ENCODE measurements at places on chromosomes 4 and X. TPM values are rescaled to one million over a fixed set of nuclear protein-coding genes. Genes with fewer than 3 reads are reported as not detected.

DNA sequence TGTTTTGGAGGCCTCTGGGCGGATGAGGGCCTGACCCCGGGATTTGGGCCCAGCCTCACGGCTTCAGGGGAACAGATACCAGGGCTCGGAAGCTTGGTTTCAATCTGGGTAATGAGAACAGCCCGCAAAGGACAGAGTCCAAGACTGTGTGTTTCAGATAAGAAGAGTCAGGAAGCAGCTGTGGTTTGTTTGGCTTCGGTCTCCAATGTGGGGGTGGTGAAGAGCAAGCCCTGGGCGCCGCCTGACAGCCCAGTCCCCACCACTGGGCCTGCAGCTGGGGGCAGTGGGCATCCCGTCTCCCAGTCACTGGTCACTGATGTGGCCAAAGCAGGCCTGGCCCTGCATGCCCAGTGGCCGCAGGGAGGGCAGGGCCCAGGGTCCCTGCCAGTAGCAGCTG, 9.1 kb downstream of the WFS1 start:
- no peaks in the 10 kb centered on the region for H3K4me1 ChIP-seq
- DNase-seq: no peak
- no peak overlapping the region for H3K4me3 ChIP-seq
- no peak overlapping the region for H3K27ac ChIP-seq

- no peaks in the 10 kb centered on the region for H3K36me3 ChIP-seq
- no peak overlapping the region for H3K27ac ChIP-seq
- DNase-seq: no peak
- H3K27me3 ChIP-seq: no peaks in the 10 kb centered on the region
- H3K4me3 ChIP-seq: no peak overlapping the region
- H3K4me1 ChIP-seq: no peaks in the 10 kb centered on the region
These were observed 19.7 kb upstream of the BBS12 start for GRCh38 chr4:122712782-122713181.

RAI2 gene
- total RNA-seq: 4.8 TPM

- H3K36me3 ChIP-seq: no peaks in the 10 kb centered on the region
- no peaks in the 10 kb centered on the region for H3K27me3 ChIP-seq
- DNase-seq: no peak
- no peaks in the 10 kb centered on the region for H3K4me1 ChIP-seq
- no peak overlapping the region for H3K27ac ChIP-seq
These were observed 240.3 kb upstream of the NDST3 start for GRCh38 chr4:117793845-117794480.

Measured in endodermal cell (in vitro differentiated cells).